ENCODE measurements at places on chromosomes 11 and 22. TPM values are rescaled to one million over a fixed set of nuclear protein-coding genes. Genes with fewer than 3 reads are reported as not detected.

LRRC56 gene
- total RNA-seq: 3.1 TPM

TRPC6 gene
- 11.2 TPM for total RNA-seq

GRCh38 chr11:65316227-65317024 is 1.8 kb downstream of the CDC42EP2 start:
- H3K27me3 ChIP-seq: peaks cover 9% of the 10 kb centered on the region
- H3K4me1 ChIP-seq: peaks cover 25% of the 10 kb centered on the region
- peak overlapping the region; percentile 60 for H3K27ac ChIP-seq
- H3K36me3 ChIP-seq: no peaks in the 10 kb centered on the region
- no peak for DNase-seq

- DNase-seq: no peak
- H3K4me1 ChIP-seq: peaks cover 5% of the 10 kb centered on the region
- no peaks in the 10 kb centered on the region for H3K27me3 ChIP-seq
- H3K36me3 ChIP-seq: no peaks in the 10 kb centered on the region
- no peak overlapping the region for H3K27ac ChIP-seq
Measured at GRCh38 chr11:115247953-115248352, 256.3 kb downstream of the CADM1 start.

All from left lung (tissue), 14 donors.